ENCODE measurements at places on chromosomes 1 and 21. TPM values are rescaled to one million over a fixed set of nuclear protein-coding genes. Genes with fewer than 3 reads are reported as not detected.

- peak; percentile 66 for ATAC-seq
These were observed 9.8 kb upstream of the GJA8 start for GRCh38 chr1:147892731-147893214.

- ATAC-seq: no peak
These were observed 61.7 kb upstream of the TNFSF4 start for GRCh38 chr1:173268786-173269277.

GRCh38 chr21:18384771-18385170 is 18.8 kb downstream of the TMPRSS15 start:
- ATAC-seq: no peak

GRCh38 chr1:161096530-161096929 is 1.6 kb upstream of the KLHDC9 start:
- ATAC-seq: peak; percentile 82

DNA sequence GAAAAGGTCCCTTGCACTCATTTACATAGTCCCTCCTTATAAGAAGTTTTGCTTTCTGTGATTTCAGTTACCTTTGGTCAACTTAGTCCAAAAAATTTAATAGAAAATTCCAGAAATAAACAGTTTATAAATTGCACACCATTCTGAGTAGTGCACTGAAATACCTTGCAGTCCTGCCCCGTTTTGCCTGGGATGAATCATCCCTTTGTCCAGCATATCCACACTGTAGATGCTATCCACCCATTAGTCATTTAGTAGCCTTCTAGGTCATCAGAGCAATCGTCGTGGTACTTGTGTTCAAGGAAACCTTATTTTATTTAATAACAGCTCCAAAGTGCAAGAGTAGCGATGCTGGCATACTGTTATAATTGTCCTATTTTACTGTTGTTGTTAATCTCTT is 38.0 kb downstream of the SPRTN start:
- ATAC-seq: no peak

DNA sequence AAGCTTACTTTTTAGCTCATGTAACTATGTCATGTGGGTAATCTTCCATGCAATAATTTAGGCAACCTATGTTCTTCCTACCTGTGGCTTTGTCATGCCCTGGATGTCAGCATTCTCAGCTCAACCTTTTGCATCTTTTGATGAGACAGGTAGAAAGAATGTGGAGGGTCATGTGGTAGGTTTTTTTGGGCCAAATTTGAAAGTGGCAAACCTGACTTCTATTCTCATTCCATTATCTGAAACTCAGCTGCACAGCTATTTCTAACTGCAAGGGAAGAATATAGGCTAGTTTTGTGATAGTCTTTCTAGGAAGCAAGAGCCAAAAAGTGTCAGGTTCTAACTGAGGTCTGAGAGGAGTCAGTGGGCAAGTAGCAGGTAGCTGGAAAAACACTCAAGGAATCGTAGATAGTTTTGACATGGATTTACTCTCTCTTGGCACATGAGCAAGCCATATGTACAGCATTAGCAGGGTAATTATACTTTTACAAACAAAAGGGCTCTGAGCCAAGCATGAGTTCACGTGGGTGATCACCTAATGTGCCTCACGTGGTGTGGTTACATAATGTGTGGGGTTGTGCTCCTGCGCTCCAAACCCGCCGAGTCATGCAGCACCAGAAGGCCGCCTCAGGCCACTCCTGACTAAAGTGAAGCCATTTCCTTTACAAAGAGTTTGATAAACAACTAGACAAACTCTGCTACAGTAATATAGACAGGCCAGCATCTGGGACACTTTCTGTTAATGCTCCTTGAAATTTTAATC is 1013.8 kb downstream of the PLA2G4A start:
- no peak for ATAC-seq

DNA sequence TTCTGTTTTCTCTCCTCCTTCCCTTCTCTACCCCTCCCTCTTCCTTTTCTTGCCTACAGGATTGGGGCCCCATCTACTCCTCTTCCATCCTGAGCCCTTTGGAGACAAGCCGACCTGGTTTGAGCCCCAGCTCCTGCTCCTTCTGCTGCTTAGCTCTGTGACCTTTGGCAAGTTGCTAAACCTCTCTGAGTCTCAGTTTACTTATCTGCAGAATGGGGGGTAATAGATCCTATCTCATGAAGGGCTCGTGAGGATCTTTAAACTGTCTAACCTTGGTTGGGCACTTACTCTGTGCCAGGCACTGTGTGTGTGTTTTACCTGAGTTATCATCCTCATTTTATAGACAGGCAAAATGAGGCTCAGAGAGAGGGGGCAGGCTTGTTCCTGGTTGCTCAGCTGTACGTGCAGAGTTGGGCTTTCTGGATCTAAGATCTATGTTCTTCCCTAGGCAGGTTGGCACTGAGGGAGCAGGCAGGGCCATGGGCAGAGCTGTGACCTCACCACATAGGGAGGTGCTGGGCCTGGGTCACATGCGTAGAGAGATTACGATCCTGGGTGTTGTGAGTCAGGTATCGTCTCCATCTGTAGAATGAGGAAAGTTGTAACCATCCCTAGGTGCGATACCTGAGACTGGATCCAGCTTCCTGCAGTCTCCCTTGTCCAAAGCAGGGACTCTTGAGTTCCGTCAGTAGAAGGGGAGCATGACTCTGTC is 58.5 kb downstream of the FOXO6 start:
- ATAC-seq: no peak

GRCh38 chr1:29473161-29473855 is 237.0 kb downstream of the PTPRU start:
- ATAC-seq: no peak

- no peak for ATAC-seq
These were observed 43.4 kb upstream of the ZBTB40 start for GRCh38 chr1:22408230-22408629.

DNA sequence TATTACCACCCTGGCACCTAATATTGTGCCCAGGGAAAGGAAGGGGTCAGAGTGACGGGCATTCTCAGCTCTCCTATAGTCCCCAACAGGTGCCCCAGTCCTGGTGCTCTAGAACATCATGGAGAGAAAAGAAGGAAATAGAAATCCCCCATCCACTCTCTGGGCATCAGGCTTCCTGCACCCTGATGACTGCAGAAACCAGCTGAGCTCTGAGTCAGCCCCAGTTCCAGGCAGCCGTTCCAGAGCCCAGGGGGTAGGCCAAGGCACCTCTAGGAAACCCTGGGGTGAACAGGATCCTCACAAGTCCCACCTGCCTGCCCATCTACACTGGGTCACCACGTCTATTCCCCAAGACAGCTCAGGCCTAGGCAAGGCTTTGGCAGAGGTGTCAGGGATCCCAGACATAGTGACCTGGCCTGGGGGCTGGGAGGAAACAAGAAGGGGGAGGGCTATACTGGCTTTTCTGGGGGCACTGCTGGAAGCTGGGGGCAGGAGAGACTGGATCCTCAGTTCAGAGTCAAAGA is 709 bp downstream of the NECTIN4 start:
- no peak for ATAC-seq

DNA sequence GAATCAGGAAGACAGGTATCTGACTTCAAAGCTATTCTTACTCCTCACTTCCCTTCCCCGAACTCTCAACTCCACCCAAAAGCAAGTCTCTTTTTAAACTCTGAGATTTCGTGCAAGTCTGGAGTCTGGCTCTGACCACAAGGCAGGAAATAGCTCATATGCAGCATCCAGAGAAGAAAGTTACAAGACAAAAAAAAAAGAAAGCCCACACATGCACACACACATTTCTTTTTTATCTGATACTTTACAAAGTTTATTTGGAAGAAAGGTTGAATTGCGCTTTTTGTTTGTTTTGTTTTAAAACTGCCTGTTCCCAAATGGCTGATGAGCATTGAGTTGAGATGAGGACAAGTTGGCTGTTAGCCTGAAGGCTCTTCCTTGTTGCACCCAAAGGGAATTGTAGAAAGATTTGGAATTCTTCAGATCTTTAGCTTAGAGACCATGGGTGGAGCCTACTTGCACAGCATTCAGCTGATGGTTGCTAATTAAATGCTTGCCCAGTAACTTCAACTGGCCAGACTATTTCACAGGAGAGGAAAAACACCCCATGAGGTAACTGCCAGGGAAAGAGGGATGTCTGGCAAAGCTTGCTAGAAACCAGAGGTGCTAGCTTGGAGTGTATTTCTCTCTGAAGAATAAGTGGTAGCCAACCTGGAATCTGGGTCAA is 490.3 kb downstream of the TTLL7 start:
- ATAC-seq: peak; percentile 77

- no peak for ATAC-seq
These were observed 85.7 kb downstream of the DMRTB1 start for GRCh38 chr1:53544728-53545515.

The ALPL gene
- total RNA-seq: 4.9 TPM

The RALGPS2 gene
- 17.7 TPM for total RNA-seq

The ZNF648 gene
- total RNA-seq: not detected

The ZNF683 gene
- total RNA-seq: not detected

The GSTM5 gene
- 5.3 TPM for total RNA-seq

The ORC1 gene
- total RNA-seq: 0.47 TPM

The AMY2B gene
- 36.7 TPM for total RNA-seq

The XCL1 gene
- not detected for total RNA-seq

The OR2T2 gene
- not detected for total RNA-seq

The IL19 gene
- total RNA-seq: not detected

The LEPR gene
- total RNA-seq: 51.1 TPM

The RNU1-4 gene
- total RNA-seq: not detected

Data from gastroesophageal sphincter (tissue), 4 donors.